ENCODE measurements at places on chromosomes 11 and 22.

DNA sequence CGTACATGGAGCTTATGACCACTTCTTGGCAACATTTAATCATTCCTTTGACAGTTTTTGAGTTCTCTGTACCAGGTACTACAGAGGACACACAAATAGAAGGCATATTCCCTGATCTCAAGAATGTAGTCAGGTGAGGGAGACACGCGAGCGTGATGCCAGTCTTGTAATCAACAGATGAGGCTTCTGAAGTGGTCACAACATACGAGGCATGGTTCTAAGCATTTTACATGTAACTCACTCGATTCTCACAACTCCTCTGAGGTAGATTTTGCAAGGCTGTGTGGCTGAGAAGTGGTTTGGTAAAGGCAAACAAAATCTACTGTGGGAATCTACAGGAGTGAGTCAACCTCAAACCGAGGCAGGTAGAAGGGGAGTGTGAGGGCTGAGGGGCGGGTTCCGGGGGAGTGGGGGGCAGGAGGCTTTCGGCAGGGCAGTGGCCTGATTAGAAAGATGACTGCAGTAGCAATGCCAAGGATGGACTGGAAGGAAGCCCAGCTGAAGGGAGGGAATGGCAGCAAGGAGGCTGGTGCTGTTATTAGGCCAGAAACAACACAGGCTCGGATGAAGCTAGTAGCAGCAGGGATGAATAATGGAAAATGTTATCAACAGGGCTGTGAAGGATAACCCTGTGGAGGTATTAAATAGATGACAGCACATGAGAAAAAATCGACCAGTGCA is 63.8 kb downstream of the ST14 start:
- DNase-seq = no peak

DNA sequence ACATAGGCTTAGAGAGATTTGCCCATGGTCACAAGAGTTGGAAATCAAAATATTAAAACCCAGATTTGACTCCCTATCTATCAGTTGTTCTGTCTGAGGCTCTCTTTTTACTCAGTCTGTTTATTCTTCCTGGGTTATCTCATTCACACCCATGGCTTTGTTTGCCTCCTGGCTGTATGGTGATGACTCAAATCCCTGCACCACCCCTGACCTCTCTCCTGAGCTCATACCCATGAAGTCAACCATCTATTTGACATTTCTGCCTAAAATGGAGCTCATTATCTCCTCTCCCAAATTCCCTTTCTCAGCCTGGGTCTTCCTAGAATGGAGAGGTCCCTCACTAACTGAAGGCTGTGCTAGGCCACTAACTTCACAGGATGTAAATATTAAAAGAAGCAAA is 27.8 kb upstream of the CCDC134 start:
- DNase-seq = no peak

- no peak for DNase-seq
Measured at GRCh38 chr22:50417411-50418210, 57.2 kb downstream of the SBF1 start.

GRCh38 chr11:100914415-100915110 is 215.1 kb downstream of the PGR start:
- DNase-seq = no peak

- DNase-seq = no peak
Measured at GRCh38 chr22:27220339-27220738, 563.0 kb downstream of the MIAT start.

DNA sequence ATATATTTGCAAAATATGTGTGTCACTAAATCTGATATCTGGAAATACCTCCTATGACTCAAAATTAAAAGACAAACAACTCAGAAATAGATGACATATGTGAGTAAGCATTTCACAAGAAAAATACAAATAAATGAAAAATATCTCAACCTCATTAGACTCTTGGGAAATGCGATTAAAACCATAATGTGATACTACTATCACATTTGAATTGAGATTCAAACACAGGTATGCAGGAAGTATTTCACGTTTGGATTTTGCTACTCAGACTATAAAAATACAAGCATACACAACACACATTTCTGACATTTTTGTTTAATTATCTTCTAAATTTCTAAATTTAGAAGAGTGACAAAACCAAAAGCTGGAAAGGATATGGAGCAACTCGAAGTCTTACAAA is 811.9 kb upstream of the LRRC4C start:
- DNase-seq = no peak

DNA sequence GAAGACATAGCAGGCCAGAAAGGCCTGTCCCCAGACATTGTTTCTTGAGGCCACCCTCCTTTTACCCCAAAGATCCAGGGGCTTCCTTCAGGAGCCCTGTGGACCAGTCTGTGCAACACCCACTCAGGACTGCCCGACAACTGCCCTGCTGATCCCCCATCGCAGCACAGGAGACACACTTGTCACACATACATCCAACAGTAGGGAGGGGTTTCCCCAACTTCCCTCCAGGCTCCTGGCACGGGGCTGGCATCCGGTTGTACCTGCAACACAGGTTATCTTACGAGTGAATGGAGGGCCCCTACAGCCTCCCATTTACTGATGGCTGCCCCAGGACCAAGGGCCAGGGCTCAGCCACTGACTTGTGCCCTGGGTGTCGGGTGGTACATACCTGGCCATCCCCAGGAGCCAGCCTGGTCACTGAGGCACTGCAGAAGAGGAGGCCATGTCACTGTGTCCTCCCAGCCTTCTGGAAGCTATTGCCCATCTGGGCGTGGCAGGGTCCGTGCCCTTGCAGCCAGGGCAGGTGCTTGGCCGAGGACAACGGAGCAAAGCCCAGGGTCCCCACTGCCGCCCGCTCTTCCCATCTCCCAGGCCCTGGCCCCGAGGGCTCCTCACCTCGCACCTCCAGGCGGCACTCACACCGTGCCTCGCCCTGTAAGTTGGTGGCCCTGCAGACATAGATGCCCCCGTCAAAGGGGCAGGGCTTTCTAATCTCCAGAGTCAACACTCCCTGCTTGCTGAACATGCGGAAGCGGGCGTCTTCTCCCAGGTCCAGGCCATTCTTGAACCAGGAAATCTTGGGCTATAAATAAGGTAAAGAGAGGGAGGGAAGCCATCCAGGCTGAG is 20.8 kb downstream of the MYBPC3 start:
- no peak for DNase-seq

Measured in KBM-7 (cell line).